Stimulated activated CD4-positive, alpha-beta T cell treated with anti-CD3 and anti-CD28 coated beads, Interleukin-1b, Interleukin-23, amount 100 ng/mL, for 1 hour (primary cell): ENCODE measurements at places on chromosomes 5 and 9.

- DNase-seq: no peak
Measured at GRCh38 chr5:76180814-76181805, 97.9 kb downstream of the SV2C start.

- no peak for DNase-seq
Measured at GRCh38 chr5:169424670-169425378, 123.9 kb upstream of the SLIT3 start.

DNA sequence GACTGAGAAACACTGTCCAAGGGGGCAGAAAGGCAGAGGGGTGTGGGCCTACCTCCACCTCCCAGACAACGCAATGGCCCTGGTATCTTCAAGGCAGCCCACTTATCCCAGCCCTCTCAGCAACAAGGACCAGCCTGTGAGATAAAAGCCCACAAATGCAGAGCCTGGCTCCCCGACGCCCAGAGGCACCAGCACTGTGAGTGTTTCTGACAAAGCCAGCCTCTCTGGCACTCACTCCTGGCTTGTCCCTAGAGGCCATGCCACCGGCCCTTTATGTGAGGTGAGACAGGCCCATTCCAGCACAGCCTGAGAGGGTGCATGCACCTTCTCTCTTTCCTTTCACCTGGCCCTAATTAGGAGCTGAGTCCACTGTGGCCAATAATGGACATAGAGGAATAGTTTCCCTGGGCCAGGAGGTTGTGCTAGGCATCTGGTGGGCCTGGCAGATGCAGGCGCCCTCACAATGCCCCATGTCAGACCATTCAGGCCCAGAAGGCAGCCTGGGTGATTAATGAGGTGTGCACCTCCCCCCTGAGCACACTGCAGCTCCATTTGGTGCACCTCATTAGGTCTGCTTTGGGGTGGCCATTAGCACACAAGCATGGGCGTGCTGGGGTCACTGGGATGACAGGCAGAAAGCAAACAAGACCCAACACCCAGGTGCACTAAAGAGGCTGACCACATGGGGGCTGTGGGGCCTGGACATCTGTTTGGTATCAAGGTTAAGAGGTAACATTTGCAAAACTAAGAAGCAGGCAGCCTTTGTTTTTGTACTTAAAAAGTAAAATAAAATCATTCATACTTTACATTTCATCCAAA, 176.0 kb downstream of the MED10 start:
- no peak for DNase-seq

DNA sequence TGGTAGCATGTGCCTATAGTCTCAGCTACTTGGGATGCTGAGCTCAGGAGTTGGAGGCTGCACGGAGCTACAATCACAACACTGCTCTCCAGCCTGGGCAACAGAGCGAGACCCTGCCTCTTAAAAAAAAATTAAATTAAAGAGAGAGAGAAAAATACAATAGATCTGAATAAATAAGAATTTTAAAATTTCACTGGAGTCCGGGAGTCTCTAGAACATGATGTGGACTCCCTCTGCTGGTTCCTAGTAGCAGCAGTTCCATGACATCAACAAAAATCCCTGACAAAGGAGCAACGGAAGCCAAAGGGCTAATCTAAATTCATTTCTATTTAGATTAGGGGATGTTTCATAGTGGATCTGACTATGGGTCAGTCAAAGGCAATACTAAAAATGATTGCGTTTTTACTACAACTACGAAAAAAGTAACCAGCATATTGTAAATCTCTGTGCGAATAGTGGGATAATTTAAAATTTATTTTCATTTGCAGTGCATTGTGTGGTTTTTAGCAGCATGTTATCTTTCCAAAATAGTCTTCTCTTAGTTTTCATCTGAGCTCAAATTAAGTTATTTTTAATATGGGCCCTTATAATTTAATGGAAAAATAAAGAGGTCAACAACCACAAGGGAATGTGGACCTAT, 6.7 kb downstream of the INIP start:
- DNase-seq: no peak

DNA sequence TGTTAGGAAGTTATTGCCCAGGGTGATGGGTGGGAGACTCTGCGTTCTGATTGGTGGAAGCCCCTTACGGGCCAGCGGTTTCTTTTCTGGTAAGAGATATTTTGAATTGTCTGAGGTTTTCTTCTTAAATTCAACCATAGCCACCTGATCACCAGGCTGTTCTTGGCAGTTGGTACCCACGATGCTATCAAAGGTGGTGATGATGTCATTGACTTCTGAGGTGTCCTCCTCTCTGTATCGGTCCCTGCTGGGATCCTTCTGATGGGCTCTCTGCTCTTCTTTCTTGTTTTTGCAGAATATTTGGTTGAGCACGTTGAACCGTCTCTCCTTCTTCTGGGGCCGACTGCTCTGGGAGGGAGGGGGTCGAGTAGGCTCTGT, 116.6 kb upstream of the IL6ST start:
- DNase-seq: no peak

GRCh38 chr5:74428275-74428674, 212.3 kb downstream of the ENC1 start:
- DNase-seq: no peak

DNA sequence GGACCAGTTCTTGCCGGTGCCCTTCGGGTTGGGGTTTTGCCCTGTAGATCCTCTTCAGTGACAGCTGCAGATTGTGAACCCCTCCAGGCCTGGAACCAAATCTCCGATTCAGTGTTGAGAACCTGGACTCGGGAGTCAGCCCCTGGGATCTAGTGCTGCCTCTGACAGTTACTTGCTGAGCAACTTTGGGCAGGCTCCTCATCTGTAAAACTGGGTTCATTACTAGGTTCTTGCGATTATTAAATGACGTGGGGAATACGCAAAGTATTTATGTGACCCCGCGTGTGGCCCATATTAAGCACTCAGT, 600 bp downstream of the ERCC6L2 start:
- no peak for DNase-seq

- no peak for DNase-seq
Measured at GRCh38 chr5:150134198-150134588, 21.5 kb downstream of the PDGFRB start.

GRCh38 chr5:126801992-126802294, 25.0 kb downstream of the LMNB1 start:
- no peak for DNase-seq

- no peak for DNase-seq
Measured at GRCh38 chr5:162911873-162912272, 525.5 kb upstream of the CCNG1 start.

- no peak for DNase-seq
Measured at GRCh38 chr9:23820451-23821374, 5.3 kb downstream of the ELAVL2 start.

DNA sequence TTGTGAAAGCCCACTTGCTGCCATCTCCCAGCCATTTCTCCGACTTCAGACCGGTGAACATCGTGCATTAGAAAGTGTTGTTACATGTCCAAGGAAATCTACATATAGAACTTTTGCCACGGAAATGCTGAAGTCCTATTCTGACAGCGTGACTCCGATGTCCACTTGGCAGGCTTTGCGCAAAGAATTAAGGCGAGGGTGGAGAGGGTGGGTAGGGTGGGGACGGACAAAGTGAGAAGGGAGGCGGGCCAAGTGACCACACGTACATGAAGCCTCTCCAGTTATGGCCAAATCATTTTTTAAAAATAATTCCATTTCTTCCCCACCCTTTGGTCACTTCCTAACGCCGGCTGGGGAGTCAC, 460 bp upstream of the ACO1 start:
- DNase-seq: no peak

DNA sequence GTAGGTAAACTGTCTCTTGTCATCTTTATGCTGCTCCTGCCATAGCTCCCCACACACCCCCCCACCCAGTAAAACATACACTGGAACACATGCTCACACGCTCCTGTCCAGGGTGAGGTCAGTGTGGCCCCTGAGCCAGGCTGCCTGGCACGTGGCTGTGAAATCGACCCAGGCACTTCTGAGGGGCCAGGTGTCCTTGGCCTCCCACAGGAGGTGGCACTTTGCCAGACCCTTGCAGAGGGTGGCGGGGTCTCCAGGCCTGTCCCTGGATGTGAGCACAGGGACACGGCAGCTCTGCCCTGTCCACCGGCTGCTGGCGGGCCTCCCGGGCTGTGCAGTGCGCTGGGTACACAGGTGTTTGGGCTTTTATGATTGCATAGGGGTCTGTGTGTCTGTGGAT, 10.0 kb upstream of the CRB2 start:
- no peak for DNase-seq

DNA sequence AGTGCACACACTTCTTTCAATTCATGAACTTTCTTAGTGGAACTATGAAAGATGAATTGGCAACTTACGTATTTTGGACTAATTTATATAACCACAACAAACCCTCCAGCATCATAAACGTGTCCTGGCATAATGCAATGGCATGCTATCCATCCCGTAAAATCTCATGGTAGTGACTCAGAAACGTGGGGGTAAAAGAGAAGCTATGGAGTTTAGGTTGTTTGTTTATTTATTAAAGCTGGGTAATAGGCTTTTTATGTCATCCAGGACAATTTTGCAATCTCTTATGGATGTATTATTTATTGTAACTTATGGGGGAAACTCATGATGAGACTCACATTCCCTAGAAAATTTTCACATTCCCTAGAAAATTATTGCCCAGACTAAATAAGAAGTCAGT, 106.3 kb downstream of the GDA start:
- DNase-seq: no peak

DNA sequence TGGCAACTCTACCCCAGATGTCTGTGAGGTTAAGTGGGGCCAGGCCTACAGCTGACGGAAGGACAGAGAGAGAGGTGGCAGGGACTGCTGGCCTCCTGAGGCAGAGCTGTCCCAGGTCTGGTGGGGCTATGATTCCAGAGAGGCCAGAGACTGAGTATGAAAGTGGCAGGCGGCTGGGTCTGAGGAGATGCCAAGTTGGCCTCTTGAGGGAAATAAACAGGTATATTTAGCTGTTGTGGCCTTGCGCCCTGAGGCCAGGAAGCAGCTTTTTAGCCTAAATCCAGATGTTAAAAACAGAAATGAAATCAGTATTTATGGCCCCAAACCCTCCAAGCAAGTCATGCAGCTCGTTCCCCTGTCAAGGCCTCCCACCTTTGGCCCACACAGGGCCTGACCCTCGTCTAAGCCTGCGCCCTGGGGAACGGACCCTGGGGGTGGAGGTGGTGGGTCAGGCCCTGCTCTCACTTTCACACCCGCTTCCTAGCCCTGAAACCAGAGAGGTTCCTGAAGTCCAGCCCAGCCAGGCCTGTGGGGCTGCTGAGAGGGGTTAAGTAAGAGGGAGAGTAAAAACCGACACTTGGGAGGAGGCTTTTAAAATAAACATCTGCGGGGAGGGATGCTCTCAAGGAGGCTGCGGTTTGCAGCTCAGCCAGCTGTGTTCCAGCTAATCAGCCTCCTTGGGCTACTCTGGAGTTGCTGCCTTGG, 18.7 kb downstream of the PCDHGC5 start:
- no peak for DNase-seq

GRCh38 chr9:136180586-136180985, 24.3 kb downstream of the LHX3 start:
- no peak for DNase-seq

- DNase-seq: no peak
Measured at GRCh38 chr5:41413074-41413473, 97.3 kb downstream of the PLCXD3 start.

DNA sequence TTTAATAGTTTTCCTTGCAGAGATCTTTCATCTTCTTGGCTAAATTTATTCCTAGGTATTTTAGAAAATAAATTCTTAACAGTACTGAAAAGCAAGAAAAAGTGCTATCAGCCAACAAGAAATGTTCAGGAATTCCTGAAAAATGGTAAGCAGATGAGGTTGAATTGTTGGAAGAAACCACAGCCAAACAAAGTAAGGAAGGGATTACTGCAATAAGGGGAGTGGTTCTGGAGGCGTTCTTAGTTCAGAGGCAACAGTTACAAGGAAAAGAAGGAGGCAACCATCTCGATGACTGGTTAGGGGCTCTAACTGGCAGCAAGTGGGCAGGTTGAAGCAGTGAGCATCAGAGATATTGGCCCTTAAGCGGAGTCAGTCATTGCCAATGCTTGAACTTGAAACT, 12.8 kb upstream of the OR13J1 start:
- DNase-seq: no peak

GRCh38 chr9:97517331-97518089, 16.0 kb downstream of the TMOD1 start:
- no peak for DNase-seq
